ENCODE measurements at places on chromosomes 7 and 10. TPM values are rescaled to one million over a fixed set of nuclear protein-coding genes. Genes with fewer than 3 reads are reported as not detected.

The ACSM6 gene
- total RNA-seq = not detected

The IMPDH1 gene
- total RNA-seq = 58.2 TPM

The SFTPA1 gene
- not detected for total RNA-seq

The CD36 gene
- total RNA-seq = 919 TPM

The UCN3 gene
- not detected for total RNA-seq

The KCNH2 gene
- 0.29 TPM for total RNA-seq

The MSMB gene
- total RNA-seq = 4.0 TPM

The NANOS1 gene
- total RNA-seq = 2.9 TPM

The ORC5 gene
- 29.9 TPM for total RNA-seq

The TNPO3 gene
- total RNA-seq = 36.6 TPM

The ADGRA1 gene
- total RNA-seq = not detected

The SLIT1 gene
- 0.16 TPM for total RNA-seq

The GRM3 gene
- total RNA-seq = not detected

The DYDC2 gene
- 0.32 TPM for total RNA-seq

The TMEM236 gene
- total RNA-seq = 0.66 TPM

The HMX2 gene
- total RNA-seq = not detected

The CHN2 gene
- total RNA-seq = 6.3 TPM

The ATOH7 gene
- not detected for total RNA-seq

The NKX2-3 gene
- 0.15 TPM for total RNA-seq

The MBL2 gene
- not detected for total RNA-seq

The CALHM1 gene
- total RNA-seq = not detected

The EBF3 gene
- total RNA-seq = 4.2 TPM

The HYAL4 gene
- total RNA-seq = 0.15 TPM

The XRCC2 gene
- 2.2 TPM for total RNA-seq
